LNCaP clone FGC (cell line): ENCODE measurements at places on chromosomes 6 and 20.

DNA sequence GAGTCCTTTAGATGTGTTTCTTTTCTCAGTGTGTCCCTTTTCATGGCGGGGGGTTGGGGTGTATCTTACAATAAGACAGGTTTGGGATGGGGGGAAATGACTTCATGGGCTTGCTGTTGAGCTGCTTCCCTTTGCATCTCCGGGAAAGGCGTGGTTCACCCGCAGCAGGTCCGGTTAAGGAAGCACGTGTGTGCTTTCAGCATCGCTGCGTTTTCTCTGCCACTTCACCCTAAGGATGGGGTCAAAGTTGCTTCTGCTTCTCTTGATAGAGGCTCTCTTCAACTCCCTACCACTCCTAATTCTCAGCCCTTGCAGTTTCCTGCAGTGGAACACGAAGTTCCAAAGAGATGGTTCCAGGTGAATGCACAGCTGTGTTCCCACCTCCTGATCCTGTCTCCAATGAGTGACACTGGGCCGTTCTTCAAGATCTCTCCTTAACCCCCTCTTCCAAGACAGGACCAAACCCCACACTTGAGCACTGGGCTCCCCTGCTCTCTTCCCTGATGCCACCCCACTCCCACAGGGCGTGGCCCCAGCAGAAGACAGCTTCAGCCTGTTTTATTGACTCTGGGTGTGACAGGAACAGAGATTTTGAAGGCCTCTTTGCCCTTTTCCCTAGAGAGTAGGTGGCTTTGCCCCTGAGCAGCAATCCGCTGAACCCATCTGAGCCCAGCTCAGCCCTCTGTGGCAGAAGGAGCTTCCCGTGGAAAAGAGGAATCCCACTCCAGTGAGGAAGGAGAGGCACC, 85.2 kb downstream of the PLEKHG1 start:
- DNase-seq = no peak

DNA sequence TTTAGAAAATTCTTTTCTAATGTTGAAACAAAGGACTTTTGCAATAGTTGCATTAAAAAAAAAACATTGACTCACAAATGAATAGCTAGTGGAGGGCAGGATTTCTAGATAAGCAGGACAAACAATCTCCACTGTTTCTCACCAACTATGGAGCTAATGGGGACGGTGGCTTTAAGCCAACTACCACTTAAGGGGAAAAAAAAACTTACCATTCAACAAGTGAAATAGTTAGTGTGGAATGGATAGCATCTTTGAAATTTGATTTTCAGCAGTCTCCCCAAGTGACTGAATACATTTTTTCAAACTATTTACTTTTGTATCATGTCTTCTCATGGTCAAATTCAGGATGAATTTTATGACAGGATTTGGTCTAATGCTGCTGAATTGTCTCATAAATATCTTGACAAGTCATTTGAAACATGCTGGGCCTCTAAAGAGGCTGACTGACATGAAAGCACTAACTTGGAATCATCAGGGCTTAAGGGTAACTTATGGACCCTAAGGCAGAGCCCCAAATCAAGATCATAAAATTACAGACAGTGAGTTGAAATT, 100.5 kb downstream of the EYA4 start:
- no peak for DNase-seq

GRCh38 chr20:61799928-61800327, 265.8 kb downstream of the TAF4 start:
- DNase-seq = no peak

- peak; percentile 38 for DNase-seq
Observed at GRCh38 chr6:63527658-63528514, 44.4 kb upstream of the LOC128125822 start.

DNA sequence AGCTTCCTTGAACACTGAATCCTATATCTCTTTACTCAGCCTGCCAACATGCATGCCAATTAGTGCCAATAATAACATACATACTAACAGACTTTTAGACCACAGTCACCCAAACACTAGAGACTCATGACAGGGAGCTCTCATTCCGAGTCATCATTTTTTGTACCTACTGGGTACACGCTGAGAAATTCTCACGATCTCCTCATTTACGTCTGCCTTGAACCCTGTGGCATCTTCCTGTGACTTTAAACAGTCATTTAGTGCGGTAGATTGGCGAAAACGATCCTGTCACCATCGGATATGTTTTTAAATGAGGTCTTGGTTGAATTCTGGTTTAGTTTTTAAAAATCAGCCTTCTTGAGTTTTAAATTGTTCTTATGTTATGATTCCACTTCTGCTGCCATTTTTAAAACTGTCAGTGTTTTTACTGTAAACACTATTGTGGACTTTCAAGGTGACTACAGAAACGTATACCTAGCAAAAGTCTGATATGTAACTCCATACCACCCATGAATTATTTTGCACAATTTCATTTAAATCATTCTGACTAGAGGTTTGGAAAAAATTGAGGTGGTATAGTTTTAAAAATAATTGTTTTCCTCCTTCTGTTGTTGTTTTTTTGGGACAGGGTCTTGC, 275.4 kb downstream of the TSHZ2 start:
- DNase-seq = no peak

- no peak for DNase-seq
Observed at GRCh38 chr6:9620263-9620662, 794.6 kb downstream of the TFAP2A start.

DNA sequence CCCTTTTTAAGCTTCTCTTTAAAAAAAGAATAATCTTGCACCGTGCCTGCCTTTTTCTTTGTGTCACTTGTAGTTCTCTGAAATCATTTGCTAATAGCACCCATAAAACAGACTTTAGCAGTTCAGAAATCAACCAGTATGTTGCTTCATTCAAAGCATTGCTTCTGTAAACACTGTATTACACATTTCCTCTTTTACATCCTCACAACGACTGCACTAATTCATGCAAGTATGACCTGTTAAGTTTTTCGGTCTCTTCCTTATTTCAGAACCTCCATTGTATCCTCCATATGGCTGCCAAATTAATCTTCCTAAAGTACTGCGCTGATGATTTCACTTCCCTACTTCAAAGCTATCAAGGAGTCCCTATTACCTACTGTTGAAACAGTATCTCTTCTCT, 142.9 kb upstream of the RNF217 start:
- no peak for DNase-seq

GRCh38 chr6:4057036-4057435, 21.9 kb downstream of the FAM217A start:
- no peak for DNase-seq

- DNase-seq = peak; percentile 83
Observed at GRCh38 chr6:45535933-45536332, 158.2 kb upstream of the SUPT3H start.

DNA sequence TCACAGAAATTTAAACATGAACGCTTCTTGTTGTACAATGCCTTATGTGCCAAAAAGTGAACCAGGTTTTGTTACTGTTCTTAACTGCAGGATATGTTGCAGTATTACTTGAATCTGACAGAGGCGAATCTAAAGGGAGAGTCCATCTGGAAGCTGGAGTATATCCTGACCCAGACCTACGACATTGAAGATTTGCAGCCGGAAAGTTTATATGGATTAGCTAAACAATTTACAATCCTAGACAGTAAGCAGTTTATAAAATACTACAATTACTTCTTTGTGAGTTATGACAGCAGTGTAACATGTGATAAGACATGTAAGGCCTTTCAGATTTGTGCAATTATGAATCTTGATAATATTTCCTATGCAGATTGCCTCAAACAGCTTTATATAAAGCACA, 19.9 kb downstream of the SMPDL3A start:
- DNase-seq = no peak

GRCh38 chr6:106079961-106080762, 6.0 kb upstream of the PRDM1 start:
- no peak for DNase-seq

- no peak for DNase-seq
Observed at GRCh38 chr6:113976806-113977205, 5.9 kb upstream of the HDAC2 start.

DNA sequence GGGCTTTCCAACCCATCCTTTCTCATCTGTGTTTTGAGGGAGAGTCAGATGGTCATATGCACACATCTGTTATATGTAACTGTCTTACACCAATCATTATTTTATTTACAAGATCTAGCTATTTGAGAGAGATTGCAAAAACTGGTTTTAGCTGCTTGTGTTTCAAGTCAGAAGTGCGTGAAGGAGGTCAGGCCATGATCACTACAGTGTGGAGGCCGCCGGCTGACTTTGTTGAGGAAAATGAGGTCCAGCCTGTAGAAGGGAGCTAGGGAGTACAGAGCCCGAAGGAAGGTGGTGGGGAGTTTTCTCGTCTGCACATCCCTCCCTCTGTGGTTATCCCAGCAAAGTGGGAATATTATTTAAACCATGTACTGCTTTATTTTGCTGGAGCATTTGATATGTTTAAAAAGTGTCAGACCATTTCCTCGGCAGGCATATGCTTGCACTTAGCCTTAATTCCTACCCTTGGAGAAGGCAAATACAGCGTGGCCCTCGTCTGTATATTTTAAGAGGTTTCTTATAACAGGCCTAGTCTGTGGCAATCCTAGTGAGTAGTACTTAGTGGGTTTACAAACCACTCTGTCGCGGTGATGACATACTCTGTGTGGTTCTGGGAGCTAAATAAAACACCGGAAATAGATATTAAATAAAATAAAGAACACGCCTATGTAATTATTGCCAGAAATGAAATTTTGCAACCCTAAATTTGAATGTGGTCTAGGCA, 95.6 kb downstream of the UST start:
- no peak for DNase-seq

- no peak for DNase-seq
Observed at GRCh38 chr6:9564021-9564420, 850.9 kb downstream of the TFAP2A start.

- DNase-seq = no peak
Observed at GRCh38 chr6:138515657-138516248, 16.5 kb upstream of the NHSL1 start.

GRCh38 chr20:4887586-4887985, 113.7 kb downstream of the SLC23A2 start:
- no peak for DNase-seq

DNA sequence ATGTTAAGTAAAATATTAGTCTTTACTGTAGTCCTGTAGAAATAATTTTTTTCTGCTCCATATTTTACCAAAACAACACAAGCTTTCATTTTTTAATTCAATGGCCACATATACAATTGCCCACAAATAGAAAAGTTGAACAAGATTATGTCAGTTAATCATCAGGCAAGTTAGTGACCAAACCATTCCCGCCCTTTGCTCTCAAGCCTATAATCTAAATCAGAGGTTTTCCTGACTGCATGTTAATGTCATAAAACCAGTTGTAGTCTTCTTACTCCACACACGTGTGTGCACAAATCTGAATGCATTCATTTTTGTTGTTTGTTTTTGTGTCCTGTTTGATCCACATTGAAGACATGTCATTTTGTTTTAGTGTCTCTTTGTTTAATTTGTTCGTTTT, 1357.7 kb upstream of the GJE1 start:
- DNase-seq = peak; percentile 71

- DNase-seq = no peak
Observed at GRCh38 chr6:30348957-30349356, 4.0 kb downstream of the RPP21 start.

- DNase-seq = no peak
Observed at GRCh38 chr6:33249732-33250630, 21.7 kb downstream of the VPS52 start.

- DNase-seq = no peak
Observed at GRCh38 chr6:130107710-130108109, 89.3 kb downstream of the L3MBTL3 start.

- DNase-seq = no peak
Observed at GRCh38 chr20:31673943-31674463, 36.3 kb downstream of the COX4I2 start.

DNA sequence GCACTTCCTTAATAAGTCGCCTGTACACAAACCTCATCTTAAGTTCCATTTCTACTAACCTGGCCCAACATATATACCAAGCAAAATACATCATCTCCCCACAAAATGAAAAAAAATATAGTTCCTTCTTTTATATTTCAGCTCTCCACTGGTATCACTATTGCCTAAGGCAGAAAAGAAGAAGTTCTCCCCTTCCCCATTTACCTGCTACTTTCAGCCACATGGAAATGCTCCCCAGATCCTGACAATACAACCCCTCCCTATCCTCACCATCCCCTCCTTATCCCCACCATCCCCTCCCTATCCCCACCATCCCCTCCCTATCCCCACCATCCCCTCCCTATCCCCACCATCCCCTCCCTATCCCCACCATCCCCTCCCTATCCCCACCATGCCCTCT, 175.7 kb downstream of the LINC00237 start:
- DNase-seq = no peak

DNA sequence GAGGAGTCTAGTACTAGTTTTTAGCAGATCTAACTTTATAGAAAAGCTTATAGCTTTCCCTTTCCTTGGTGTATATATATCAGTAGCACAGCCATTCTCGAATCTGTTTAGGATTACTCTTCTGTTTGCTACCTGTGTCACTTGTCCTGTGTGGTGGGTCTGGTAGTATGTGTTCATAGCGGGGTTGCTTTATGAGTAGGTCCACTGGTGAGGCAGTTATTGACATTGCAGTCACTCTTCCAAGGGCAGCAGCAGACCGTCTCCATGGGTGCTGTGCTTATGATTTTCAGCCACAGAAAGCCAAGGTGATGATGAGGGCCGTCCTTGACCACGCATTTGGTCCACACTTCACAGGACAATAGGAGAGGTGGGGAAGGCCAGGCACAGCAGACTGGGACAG, 171.5 kb downstream of the CDKAL1 start:
- DNase-seq = no peak

- peak; percentile 50 for DNase-seq
Observed at GRCh38 chr6:106318061-106318460, 7.5 kb downstream of the ATG5 start.

DNA sequence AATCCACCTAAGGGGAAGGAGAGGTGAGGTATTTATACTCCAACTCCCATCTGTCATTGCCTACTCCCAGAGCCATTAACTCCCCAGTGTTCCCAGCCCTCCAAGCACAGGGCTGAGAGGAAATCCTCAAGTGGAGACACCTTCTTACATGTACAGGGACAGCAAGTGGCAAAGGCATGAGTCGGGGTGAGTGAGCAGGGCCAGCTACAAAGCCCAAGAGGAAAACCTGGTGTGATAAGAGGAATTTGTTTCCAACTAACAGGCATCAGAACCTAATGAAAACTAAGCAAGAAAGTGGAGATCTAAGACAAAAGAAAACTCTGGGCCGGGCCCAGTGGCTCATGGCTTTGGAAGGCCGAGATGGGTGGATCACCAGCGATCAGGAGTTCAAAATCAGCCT, 70.0 kb upstream of the SRSF6 start:
- DNase-seq = no peak

DNA sequence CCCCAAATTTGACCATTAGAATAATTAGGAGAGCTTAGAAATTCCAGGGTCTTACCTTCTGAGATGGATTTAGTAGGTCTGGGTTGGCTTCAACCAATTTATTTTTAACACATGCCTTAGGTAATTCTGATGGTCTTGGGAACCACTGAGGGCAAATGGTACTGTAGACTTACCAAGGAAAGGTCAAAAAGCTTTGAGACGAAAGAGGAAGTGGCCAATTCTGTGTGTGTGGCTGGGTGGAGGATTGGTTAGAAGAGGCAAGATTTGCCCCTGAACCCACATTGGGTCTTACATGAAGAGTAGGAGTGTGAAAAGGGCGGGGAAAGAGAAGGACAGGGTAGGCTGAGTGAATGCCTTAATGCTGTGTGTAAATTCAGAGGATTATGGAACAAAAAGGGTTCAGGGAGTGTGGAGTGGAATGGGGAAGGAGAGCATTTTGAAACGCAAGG, 2.7 kb downstream of the ITCH start:
- DNase-seq = no peak

GRCh38 chr6:101393251-101393828, at the start of gene GRIK2:
GRIK2 (plus strand) TSS chr6:101393708.
- no peak for DNase-seq
